ENCODE measurements at places on chromosomes 7 and 10.
A peak's percentile ranks its signal among the peaks of the same experiment; 100 is the strongest.

DNA sequence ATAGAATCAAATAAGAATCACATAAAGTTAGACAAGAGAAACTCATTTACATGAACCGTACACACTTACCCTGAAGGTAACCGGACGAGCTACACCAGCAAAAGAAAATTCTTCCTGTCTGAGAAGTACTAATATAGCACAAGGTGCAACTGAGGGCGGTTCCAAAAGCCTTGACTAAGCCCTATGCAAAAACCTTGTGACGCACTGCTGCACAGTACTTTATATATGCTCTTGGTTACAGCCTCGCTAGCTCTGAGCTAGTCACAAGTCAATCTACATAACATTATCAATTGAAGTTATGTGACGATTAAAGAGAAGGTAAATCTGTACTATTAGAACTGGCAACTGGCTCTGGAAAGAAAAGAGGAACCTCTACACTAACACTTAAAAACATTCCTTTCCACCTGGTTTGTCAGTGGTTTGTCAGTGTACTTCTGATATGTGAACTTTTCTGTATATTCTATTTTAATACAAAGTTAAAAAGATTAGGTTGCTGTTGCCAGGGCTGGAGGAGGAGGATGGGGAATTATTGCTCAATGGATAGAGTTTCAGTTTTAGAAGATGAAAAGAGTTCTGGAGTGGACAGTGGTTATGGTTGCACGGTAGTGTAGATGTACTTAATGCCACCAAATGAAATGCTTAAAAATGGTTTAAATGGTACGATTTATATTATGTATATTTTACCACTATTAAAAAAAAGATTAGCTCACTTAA is 21.6 kb downstream of the NT5C3A start:
- peaks cover 4% of the 10 kb centered on the region for H3K36me3 ChIP-seq
- H3K27ac ChIP-seq, result peak overlapping the region; percentile 76
- H3K27me3 ChIP-seq, result no peaks in the 10 kb centered on the region
- no peak for DNase-seq
- peaks cover 31% of the 10 kb centered on the region for H3K4me1 ChIP-seq

DNA sequence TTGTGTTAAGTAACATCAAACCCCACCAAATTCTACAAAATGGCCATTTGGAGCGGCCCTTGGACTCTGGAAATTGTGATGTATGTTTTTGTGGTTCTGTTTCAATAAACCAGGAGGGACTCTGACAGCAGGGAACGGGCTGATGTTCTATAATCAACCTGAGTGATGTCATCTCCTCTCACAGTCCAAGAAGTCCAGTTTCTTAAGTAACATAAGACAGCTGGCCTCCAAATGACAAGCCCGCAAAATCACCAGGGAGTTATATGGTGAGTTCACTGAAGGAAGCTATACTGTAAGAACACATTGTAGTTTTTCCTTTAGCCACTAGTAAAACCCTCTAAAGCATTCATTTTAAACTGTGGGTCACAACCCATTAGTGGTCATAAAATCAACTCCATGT is 34.0 kb downstream of the GOT1 start:
- no peak overlapping the region for H3K27ac ChIP-seq
- no peak for DNase-seq
- peaks cover 11% of the 10 kb centered on the region for H3K4me1 ChIP-seq
- peaks cover 15% of the 10 kb centered on the region for H3K36me3 ChIP-seq
- peaks cover 7% of the 10 kb centered on the region for H3K27me3 ChIP-seq
- H3K4me3 ChIP-seq, result no peak overlapping the region

DNA sequence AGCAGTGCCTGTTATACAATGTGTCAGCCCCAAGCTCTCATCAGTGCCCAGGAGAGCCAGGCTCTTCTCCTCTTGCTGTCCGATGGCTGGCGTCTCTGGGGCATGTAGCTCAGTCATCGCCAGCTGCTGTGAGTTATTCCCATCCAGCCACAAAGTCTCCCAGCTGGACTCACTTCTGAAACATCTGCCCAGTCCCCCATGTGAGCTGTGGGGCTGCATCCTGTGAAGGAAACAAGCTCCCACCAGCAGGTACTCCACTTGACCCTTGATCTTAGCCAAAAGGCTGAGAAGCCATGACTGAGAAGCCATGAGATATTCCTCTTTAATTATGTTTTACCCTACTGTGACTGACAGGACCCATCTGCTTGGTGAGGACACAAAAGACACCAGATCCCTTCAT is 212.7 kb upstream of the IGFBP3 start:
- no peak overlapping the region for H3K27ac ChIP-seq
- no peaks in the 10 kb centered on the region for H3K27me3 ChIP-seq
- H3K36me3 ChIP-seq, result no peaks in the 10 kb centered on the region
- peaks cover 14% of the 10 kb centered on the region for H3K4me1 ChIP-seq

DNA sequence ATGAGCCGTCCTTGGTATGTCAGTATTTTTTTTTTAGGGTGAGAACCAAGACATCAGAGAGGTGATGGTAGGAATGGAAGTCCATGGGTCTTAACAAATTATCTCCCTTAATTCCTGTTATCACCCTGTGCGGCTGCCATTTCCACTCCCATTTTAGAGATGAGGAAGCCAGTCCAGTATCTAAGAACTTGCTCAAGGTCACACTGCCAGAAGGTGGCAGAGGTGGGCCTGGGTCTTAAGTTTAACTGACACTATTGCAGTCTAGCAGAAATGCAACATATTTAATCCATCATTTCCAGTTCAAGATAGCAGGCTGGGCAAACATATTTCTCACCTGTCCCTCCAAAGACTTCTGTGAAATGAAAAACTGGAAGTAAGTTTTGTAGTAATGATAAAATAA is 108.3 kb downstream of the GLI3 start:
- peaks cover 21% of the 10 kb centered on the region for H3K4me1 ChIP-seq
- H3K27me3 ChIP-seq, result no peaks in the 10 kb centered on the region
- H3K36me3 ChIP-seq, result peaks cover 35% of the 10 kb centered on the region
- H3K4me3 ChIP-seq, result no peak overlapping the region
- no peak overlapping the region for H3K27ac ChIP-seq

DNA sequence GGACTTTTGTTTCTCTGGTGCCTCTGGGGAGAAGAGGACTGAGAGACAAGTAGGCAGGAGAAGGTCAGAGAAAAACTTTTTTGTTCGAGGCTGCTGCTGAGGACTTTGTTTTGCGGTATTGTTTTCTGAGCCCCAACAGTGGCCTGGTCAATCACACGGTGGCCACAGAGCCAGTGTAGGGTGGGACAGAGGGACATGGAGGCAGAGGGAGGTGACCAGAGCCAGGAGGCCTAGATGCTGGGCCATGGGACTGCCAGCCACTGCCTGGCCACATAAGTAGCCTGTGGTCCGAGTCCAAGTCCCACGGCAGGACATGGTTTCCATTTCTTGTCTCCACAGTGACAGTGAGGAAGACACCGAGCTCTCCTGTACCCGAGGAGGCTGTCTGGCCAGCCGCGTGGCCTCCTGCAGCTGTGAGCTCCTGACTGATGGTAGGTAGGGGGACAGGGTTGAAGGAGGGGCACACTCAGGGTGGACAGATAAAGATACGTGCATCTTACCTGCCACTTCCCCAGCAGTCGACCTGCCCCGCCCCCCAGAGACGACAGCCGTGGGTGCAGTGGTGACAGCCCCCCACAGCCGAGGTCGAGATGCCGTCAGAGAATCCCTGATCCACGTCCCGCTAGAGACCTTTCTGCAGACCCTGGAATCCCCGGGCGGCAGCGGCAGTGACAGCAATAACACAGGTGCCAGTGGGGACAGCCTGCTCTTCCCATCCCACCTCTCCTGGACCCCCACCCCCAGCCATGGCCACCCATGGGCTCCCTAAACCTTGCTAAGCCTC is 27.5 kb downstream of the SH2B2 start:
- H3K27me3 ChIP-seq, result no peaks in the 10 kb centered on the region
- no peak for DNase-seq
- H3K27ac ChIP-seq, result no peak overlapping the region
- peaks cover 4% of the 10 kb centered on the region for H3K36me3 ChIP-seq

DNA sequence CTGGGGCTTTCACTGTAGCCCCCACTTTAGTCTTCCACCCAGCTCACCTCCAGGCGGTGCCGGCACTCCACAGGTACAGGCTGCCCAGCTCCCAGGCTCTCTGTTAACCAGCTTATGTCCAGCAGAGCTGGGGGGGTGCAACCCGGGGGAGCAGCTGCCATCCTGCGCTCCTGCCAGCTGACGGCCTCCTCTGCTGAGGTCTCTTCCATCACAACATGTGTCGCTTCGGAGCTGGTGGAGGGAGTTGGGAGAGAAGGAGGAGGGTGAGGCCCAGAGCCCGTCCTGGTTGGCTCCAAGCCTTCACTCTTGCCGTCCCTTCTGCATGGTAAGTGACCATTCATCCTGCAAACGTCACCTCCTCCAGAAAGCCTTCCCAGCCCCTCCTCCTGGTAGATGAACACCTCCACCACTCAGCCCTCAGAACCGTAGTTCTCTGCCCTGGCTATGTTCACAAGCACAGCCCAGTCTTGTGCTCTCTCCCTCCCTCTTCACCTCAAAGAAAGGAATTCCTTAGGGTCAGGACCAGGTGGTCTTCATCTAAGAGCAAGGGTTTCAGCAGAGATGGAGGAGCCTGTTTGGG is 1.6 kb downstream of the POLM start:
- no peak for DNase-seq
- H3K36me3 ChIP-seq, result no peaks in the 10 kb centered on the region

GRCh38 chr7:104960741-104961448 is 53.1 kb upstream of the KMT2E start:
- DNase-seq, result no peak
- no peaks in the 10 kb centered on the region for H3K36me3 ChIP-seq
- H3K27me3 ChIP-seq, result no peaks in the 10 kb centered on the region
- no peak overlapping the region for H3K4me3 ChIP-seq
- peaks cover 5% of the 10 kb centered on the region for H3K4me1 ChIP-seq

- no peak overlapping the region for H3K4me3 ChIP-seq
- peaks cover 8% of the 10 kb centered on the region for H3K36me3 ChIP-seq
- H3K27me3 ChIP-seq, result no peaks in the 10 kb centered on the region
Measured at GRCh38 chr10:32004161-32004591, 52.0 kb downstream of the KIF5B start.

GRCh38 chr10:64571056-64571455 is 1049.9 kb downstream of the REEP3 start:
- H3K36me3 ChIP-seq, result no peaks in the 10 kb centered on the region
- DNase-seq, result no peak
- peaks cover 4% of the 10 kb centered on the region for H3K4me1 ChIP-seq
- no peak overlapping the region for H3K27ac ChIP-seq

- peaks cover 4% of the 10 kb centered on the region for H3K36me3 ChIP-seq
- H3K4me1 ChIP-seq, result peaks cover 6% of the 10 kb centered on the region
- H3K27ac ChIP-seq, result no peak overlapping the region
- no peak overlapping the region for H3K4me3 ChIP-seq
- no peaks in the 10 kb centered on the region for H3K27me3 ChIP-seq
Measured at GRCh38 chr10:20877986-20878983, 18.8 kb downstream of the NEBL start.

GRCh38 chr7:134922720-134923704 is 63.3 kb upstream of the AGBL3 start:
- H3K4me3 ChIP-seq, result no peak overlapping the region
- H3K4me1 ChIP-seq, result peaks cover 29% of the 10 kb centered on the region
- H3K27ac ChIP-seq, result no peak overlapping the region
- H3K27me3 ChIP-seq, result no peaks in the 10 kb centered on the region
- H3K36me3 ChIP-seq, result peaks cover 33% of the 10 kb centered on the region

DNA sequence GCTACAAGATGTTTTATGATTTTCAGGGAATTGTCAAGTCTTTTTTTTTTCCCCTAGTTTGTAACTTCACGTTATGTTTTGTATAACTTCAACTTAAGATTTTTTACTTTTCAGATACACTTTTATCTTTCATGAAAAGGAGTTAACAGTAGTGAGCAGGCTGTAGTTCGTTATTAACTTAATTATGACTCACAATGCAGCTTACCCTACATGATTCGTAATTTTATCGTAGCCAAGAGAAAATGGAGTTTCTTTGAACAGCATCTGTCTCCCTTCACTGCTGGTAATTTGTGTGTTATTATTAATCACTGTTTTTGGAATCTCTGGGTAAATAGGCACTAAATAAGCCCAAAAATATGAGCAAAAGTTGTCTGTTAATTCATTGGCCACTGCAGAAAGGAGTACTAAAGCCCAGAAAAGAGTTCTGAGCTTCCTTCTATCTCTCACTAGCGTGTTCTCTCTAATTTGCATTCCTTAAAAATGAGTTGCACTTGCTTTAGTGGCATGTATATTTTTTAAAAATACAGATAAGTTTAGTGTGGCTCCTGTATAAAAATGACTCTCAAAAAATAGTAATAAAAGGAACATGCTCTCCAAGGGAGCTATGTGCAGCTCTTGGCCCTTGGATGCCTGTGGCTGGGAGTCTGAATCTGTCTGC is 36.1 kb downstream of the RALA start:
- H3K4me1 ChIP-seq, result no peaks in the 10 kb centered on the region
- H3K36me3 ChIP-seq, result peaks cover 48% of the 10 kb centered on the region
- H3K27me3 ChIP-seq, result no peaks in the 10 kb centered on the region
- no peak for DNase-seq
- H3K27ac ChIP-seq, result no peak overlapping the region
- no peak overlapping the region for H3K4me3 ChIP-seq

GRCh38 chr7:122556873-122557542 is 141.9 kb downstream of the RNF133 start:
- H3K36me3 ChIP-seq, result no peaks in the 10 kb centered on the region
- H3K4me1 ChIP-seq, result no peaks in the 10 kb centered on the region
- no peak overlapping the region for H3K4me3 ChIP-seq
- no peak for DNase-seq
- H3K27me3 ChIP-seq, result peaks cover 4% of the 10 kb centered on the region

- no peak overlapping the region for H3K4me3 ChIP-seq
- H3K4me1 ChIP-seq, result peaks cover 11% of the 10 kb centered on the region
- H3K36me3 ChIP-seq, result no peaks in the 10 kb centered on the region
- no peak overlapping the region for H3K27ac ChIP-seq
- H3K27me3 ChIP-seq, result no peaks in the 10 kb centered on the region
- DNase-seq, result no peak
Measured at GRCh38 chr7:46360296-46360695, 439.2 kb upstream of the IGFBP3 start.

GRCh38 chr7:137078781-137079180 is 210.3 kb downstream of the CHRM2 start:
- no peak for DNase-seq
- no peak overlapping the region for H3K4me3 ChIP-seq
- no peaks in the 10 kb centered on the region for H3K27me3 ChIP-seq
- H3K4me1 ChIP-seq, result no peaks in the 10 kb centered on the region

DNA sequence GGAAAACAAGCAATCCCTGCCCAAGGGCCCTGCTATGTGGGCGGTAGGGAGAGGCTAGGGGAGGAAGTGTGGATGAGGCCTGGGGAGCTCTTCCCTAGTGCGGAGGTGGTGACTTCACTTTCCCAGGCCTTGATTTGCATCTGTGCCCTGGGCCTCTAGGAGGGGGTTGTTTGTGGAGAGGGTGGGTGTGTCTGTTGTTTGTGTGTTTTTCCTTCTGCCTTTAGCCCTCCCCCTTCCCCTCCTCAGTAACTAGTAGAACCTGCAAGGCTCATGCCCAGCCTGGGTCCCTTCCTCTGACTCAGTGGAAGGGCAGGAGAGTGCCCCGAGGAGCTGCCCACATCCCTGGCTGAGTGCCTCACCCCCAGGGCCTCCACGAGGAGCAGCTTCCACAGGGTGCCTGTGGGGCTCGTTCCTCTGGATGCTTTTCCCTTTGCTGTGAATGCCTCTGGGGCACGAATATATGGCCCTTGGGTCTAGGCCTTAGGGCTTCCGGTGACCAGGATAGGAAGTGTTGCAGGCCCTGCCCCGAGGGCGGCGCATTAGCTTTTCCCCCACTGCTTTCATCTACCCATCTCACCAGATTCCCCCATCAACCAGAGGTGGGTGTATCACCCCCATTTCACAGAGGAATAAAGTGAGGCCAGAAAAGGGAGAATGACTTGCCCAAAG is 89.4 kb upstream of the DUSP5 start:
- H3K27me3 ChIP-seq, result no peaks in the 10 kb centered on the region
- no peak for DNase-seq
- H3K36me3 ChIP-seq, result no peaks in the 10 kb centered on the region
- H3K27ac ChIP-seq, result peak overlapping the region; percentile 43
- H3K4me3 ChIP-seq, result no peak overlapping the region
- peaks cover 29% of the 10 kb centered on the region for H3K4me1 ChIP-seq

Data from type B pancreatic cell (in vitro differentiated cells).